ENCODE measurements at places on chromosomes 4 and X.

DNA sequence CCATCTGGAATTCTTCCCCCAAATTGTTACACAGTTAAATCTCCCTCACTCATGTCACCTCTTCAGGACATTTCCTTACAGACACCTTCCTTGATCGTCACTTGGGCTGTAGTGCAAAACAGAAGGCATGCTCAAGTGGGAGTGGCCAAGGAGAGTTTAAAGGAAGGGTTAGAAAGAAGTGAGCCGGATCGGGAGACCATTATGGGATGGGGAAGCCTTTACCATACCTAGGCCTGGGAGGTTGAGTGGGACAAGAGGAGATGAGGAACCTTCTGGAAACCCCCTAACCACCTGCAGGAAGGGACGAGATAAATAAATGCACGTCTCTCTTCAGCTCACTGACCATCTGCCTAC, 102.7 kb downstream of the UCHL1 start:
- DNase-seq, result no peak

DNA sequence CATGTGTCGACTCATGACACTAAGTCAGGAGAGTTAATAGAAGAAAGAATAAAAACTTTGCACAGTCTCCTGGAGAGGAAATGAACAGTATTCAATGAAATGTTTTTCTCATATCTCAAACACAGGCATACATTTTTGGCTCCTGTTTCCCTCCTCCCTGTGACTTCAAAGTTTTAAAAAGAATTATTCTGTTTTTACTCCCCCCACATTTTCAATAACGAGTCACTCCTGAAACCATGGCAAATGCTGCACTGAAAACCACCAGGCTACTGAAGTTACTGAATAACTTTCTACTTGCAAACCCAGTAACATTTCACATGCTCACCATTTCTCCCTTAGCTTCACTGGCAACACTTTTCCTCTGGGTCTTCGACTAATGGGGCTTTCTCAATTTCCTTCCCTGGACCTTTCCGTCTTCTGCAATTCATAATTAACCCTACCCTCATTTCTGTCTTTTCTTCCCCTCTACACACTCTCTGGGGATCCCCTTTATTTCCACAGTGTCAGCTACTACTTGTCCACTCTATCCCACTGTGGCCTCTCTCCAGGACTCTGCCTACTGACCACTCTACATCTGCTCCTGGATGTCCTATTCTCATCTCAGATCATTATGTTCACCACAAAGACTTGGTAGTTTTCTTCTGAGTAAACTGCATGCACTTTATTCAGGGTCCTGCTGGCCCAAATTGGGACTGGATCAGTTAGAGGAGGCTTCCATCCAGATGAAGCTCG, 225.8 kb upstream of the ETNPPL start:
- DNase-seq, result no peak

DNA sequence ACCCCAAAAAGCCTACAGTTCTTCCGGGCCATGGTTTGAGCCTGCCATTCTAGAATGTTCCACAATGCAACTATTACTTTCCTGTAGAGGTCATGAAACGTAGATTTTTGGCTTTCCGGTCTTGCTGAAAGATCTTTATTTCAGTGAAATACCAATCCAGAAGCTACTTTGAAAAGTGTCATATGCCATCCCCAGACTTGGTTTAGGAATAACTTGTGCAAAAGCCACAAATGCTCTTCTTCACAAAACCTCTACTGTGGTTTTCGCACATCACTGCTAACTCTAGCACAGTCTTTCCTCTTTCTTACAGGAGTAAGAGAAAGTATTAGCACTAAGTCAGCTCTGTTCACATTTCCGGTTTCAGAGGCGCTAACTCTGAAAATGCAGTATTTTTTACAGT, 12.7 kb upstream of the CD40LG start:
- DNase-seq, result no peak

DNA sequence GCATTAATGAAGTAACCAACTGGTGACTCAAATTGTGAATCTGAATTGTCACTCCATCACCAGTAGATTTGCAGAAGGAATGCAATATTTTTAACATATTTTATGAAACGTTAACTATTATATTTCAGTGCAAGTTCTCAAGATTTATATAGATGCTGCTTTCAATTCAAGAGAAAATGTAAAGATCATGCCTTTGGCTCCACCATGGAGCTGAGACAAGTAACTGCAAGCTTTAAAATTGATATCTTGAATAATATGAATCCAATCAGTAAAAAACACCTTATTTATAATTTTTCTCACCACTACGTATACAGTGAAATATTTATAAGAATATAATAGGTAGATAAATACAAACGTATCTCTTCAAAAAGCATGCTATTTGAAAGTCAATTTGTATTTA, 27.8 kb upstream of the GALNTL6 start:
- no peak for DNase-seq

- DNase-seq, result no peak
Measured at GRCh38 chrX:152640034-152640818, 2.5 kb downstream of the GABRQ start.

- DNase-seq, result no peak
Measured at GRCh38 chr4:37673538-37674192, 12.5 kb downstream of the RELL1 start.

GRCh38 chr4:40953283-40954087, 203.7 kb downstream of the NSUN7 start:
- no peak for DNase-seq

- DNase-seq, result no peak
Measured at GRCh38 chrX:30627818-30628652, 25.2 kb upstream of the GK start.

DNA sequence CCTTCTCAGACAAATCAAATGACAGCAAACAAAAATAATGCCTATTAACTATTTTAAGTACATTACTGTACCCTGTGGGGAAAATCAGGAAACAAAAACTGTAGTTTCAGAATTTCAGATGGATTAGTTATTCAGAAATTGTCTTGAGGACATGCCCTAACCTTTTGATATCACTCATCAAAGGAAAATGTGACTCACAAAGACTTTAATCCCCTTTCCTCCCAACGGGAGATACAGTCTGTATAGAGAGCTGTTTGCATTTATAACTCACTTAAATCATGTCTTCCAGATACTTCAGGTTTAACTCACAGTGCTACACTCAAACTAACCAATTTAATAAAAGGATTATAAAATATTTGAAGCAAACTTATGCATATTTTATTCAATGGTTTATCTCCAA, 304.0 kb downstream of the MAPK10 start:
- DNase-seq, result no peak

DNA sequence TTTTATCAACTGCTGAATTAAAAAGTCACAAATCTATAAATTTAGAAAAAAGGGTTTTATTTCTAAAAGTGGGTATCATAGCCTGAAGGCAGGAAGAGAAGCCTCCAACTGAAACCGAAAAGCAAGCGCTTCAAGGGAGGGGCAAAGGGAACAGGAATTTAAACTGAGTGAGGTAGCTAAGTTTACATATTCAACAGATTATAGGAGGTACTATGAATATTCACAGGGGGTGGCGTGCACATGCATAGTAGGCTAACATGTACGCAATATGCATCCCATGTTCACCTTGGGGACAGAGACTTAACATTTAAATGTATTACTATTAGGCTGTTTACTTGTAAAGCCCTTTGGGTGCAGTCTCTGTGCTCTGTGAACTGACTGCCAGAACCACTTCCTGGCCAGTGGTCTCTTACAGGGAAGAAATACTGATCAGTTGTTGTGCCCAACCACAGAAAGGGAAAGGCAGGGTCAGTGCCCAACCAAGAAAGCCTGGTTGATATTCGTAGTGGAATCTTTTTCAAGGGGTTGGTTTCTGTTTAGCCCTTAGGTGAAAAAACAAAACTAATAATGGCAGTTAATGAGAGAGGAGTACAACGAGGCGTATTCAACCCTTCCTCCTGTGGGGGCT, 168.7 kb upstream of the GALNTL6 start:
- no peak for DNase-seq

DNA sequence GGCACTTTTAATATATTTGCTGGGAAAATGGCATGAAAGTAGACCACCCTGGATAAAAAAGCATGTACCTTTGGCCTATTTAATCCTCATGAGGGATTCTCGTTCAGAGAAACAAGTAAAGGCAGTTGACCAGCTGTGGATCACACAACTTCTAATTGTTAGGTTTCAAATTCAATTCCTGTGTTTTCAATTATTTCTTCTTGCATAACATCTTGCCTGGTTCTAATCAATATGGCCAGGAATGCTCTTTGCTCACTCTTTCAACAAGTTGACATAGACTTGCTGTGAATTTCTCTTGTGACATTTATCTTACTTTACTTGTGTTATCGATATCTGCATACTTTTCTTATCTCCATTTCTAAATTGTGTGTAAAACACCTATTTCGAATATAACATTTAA, 211.8 kb downstream of the SLC7A11 start:
- no peak for DNase-seq

DNA sequence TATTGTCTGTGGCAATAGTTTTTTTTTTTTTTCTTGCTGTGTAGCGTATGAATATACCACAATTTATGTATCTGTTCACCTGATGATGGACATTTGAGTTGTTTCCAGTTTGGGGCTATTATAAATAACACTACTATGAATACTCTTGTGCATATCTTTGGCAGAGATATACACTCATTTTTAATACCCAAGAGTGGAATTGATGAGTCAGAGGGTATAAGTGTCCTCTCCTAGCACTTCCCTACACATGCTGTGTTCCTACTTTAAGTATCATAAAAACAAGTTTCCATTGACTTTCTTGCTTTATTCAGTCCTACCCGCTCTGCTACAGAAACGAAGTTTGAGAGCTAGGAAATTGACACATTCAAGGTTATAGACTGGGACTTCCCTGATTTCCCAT, 39.8 kb downstream of the XIAP start:
- DNase-seq, result no peak

- no peak for DNase-seq
Measured at GRCh38 chrX:49282647-49283011, 13.0 kb downstream of the PPP1R3F start.

- no peak for DNase-seq
Measured at GRCh38 chrX:65607070-65607742, 60.2 kb upstream of the MSN start.
